ENCODE measurements at places on chromosomes 16 and 17.

DNA sequence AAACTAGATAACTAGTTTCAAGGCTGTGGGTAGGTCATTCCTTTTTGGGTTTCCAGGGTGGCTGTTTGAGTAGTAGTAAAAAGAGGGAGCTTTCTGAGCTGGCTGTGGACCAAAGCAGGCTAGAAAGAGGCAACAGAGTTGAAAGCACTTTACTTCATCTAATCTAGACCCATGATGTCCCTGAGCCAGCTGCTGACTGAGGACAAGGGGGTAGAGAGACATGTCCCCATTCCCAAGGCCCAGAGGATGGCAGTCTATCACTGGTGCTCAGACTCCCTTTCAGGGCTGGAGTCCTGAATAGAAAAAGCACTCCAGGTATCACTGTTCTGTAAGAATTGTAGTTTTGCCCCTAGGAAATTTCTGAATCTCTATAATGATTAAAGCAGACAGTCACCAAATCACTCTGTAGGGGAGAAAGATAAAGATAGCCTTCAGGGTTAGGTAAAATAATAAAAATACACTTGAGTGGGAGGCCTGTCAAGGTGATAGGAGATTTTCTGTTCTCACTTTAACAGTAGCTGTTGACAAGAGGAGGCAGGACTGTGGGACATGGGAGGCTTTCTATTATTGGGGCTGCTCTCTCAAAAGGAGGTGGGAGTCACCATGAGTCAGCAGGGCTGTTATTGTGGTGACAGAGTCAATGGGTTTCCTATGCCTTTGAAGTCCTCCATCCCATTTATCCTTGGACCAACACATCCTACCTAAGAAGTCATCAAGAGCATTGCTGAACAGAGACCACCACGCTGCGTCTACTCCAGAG is 190.2 kb upstream of the MPHOSPH6 start:
- DNase-seq, result no peak

- DNase-seq, result no peak
These were observed 7.4 kb downstream of the LASP1 start for GRCh38 chr17:38877130-38877851.

DNA sequence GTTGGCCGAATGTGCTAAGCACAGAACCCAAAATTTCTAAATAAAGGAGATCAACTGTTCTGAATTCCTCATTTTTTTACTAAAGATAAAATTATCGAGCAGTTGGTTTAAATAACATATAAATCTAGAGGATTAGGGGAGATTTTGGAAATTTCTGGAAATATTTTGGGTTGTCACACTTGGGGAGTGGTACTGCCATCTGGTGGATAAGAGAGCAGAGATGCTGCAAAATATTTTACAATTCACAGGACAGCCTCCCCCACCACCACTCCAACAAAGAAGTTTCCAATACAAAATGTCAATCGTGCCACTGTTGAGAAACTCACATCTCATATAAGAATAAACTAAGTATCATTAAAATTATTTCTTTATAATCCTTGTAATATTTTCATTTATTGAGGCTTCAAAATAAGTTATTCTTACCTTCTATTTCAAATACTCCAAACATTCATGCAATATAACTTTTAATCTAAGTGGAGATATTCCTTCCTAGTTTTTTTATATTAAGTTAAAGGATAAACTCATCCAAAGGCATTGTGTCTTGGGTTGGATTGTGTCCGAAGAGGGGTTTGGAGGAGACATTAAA is 17.0 kb upstream of the ABCA8 start:
- DNase-seq, result no peak

DNA sequence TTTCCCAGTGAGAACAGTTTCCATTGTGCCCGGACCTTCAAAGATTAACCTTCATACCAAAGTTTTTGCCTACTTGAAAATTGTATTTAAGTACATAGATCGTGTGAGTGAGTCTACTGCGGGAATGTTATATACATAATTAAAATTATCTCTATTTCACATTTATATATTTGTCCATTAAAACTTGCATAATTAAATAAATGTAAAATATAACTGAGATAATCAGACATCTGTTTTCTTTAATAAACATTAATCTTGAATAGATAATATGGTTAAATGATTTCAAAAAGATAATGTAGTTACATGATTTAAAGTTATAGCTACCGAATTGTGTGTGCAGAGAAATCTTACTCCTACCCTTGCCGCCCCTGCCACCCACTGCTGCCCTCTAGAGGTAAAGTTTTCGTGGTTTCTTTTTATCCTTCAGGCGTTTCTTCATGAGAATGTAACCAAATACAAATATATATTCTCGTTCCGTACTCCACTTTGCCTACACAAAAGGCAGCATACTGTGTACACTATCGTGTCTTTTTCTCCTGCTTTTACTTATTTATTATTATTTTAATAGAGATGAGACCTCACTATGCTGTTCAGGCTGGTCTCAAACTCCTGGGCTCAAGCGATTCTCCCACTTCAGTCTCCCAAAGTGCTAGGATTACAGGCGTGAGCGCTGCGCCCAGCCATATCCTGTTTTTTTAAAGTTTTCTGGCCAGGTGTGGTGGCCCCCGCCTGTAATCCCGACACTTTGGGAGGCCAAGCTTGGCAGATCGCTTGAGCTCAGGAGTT is 35.6 kb downstream of the RPA1 start:
- no peak for DNase-seq

- DNase-seq, result no peak
These were observed 38.7 kb upstream of the STH start for GRCh38 chr17:45960311-45960710.

DNA sequence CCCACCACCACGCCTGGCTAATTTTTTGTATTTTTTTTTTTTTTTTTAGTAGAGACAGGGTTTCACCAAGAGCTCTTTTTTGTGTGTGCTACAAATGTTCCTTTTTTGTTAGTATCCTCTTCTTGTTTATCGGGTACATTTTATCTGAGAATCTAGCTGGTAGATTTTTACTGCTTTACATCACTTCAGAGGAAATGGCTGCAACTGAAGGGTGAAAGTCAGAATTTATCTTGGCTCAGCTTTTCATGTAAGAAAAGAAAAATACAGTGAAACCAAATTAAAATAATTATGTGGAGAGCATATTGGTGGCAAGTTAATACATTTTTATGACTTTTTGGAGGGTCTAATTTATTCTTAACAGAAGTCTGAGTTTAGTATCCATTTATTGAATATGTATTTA is 26.0 kb downstream of the CBFB start:
- DNase-seq, result no peak

DNA sequence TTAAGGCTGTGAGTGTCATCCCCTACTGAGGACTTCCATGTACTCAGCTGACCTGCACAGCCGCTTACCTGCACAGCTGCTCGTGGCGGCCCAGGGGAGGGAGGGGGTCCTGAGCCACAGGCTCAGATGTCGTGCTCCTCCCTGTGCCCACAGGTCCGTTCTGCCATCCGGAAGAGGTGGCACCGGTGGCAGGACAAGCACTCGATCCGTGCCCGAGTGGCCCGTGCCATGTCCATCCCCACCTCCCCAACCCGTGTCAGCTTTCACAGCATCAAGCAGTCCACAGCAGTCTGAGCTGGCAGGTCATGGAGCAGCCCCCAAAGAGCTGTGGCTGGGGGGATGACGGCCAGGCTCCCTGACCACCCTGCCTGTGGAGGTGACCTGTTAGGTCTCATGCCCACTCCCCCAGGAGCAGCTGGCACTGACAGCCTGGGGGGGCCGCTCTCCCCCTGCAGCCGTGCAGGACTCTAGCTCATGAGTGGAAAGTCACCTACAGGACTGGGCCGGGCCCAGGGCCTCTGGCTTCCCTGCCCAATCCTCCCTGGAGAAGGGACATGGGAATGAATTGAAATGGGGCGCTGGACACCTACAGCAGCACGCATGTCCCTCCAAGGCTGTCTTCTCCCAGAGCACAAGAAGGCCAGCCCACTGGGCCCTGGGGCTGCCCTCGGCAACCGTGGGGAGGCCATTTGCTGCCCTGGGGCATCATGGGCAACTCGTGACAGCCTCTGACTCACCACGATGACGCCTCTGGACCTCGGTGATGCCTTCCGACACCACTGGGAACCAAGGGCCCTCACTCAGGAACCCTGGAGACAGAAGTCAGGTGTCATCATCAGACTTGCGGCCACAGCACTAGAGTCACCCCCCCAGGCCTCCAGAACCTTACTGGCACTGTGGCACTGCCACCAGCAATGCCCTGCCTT is 9.9 kb upstream of the SPPL2C start:
- DNase-seq, result no peak

DNA sequence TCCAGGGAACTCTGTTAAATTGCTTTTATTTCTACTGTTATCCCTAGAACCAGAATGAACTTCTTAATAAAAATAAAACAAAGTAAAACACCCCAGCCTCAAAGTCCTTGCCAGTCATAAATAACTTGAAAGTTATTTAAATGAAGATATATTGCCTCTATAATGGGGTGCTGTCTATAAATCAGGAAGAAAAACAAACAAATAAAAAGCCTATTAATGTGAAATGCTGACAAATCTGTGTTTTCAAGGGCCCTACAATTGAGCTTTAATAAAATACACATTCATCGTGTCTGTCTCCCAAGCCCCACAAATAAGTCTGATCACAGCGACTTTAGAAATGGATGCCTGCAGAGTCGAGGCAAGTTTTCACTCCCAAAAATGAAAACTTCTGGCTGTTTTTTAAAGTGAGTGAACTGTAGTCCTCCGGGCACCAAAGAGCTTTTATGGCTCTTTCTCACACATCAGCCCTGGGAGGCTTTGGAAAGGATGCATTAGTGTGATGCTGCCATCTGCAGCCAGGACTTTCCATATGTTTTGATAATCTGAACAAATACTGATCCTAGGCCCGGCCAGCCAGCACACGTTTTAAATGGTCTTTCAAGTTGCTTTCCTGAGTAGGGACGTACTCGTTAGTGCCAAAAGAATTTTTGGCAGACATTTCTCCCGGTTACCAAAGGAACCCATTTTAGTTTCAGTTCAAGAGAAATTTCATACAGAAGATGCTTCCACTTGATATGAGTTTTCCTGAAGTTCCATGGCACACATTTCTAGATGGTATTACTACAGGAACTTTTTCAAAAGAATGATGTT is 16.3 kb downstream of the NACA2 start:
- no peak for DNase-seq

- no peak for DNase-seq
These were observed 26.0 kb downstream of the FCSK start for GRCh38 chr16:70480127-70481105.

DNA sequence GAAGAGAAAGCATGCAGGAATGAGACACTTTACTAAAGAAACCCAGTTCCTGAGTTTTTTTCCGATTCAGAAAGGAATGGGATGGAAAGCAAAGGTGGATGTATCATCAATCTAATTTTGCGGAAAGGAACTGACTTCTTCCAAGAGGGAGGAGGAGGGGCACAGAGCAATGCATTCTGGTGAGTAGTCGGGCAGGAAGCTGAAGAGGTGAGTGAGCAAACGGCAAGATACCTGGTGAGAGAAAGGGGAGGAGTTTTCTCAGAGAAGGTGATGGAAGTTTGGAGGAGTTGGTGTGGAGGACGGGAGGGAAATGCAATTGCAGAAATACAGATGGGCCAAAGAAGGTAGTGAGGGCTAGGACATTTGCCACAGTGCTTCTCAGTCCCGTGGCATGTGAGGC is 713.2 kb downstream of the KCNJ2 start:
- DNase-seq, result no peak

DNA sequence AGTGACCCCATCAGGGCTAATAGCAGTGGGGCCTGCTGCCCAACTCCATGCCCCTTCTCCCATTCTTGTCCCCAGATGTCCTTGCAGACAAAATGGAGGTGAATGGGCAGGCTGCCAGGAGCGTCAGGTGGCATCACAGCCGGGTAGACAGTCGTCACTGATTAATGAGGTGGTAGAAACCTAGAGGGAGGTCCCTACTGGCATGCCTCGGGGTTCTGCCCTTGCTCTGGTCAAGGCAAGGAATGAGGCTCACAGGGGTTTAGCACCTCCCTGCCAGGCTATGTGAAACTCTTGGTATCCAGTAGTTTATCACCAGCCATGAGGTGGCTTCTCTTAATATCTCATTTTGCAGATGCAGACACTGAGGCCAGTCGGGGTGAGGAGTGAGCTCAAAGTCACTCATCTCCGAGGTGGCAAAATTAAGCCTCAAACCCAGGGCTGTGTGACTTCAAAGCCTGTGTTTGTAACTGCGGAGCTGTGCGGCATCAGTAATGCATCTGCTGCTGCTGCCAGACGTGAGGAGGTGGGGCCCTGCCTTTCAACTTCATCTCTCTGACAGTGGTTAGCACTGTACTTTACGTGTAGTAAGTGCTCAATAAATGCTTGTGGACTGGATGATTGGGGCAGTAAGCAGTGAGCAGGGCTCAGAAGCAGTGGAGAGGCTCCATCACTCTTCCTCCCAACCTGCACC is 21.3 kb downstream of the RAI1 start:
- DNase-seq, result no peak

GRCh38 chr17:60630352-60630751 is 30.4 kb downstream of the PPM1D start:
- DNase-seq, result no peak

DNA sequence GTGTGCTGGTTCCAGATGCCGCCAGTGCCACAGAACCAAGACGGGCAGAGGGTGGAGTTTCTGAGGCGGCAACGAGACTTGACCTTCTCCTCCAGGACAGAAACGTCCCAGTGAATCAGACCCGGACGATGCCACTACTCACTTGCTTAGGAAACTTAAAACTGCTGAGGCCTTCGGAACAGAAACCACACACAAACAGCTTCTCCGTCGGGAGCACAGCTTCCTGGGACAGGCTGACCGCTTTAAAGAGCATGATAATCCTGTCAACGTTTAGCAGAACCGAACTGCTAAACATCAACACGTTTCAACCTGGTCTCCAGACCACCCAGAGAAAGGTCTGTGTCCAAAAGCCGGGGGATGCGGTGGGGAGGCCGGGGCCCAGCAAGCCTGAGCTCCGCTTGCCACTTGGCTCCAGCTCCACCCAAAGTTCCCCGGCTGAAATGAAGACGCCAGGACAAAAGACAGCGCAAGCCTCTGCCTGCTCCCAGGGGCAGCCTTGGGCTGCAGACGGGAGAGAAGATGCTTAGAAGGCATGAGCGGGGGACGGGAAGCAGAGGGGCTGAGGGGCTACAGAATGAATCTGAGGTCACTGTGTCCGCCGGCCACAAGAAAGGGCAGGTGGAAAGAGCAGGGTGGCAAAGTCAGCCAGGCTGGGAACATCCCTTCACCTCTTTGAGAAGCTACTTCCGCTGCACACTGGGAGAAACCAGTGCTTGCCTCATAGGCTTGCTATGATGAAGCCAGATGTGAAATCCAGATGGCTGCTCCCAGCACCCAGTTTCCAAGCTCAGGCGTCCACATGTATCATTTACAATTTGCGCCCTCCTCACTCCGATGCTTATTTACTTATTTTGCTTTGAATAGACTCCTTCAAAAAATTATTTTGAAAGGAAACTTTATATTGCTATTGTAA is 69.0 kb downstream of the MRM3 start:
- peak; percentile 74 for DNase-seq

DNA sequence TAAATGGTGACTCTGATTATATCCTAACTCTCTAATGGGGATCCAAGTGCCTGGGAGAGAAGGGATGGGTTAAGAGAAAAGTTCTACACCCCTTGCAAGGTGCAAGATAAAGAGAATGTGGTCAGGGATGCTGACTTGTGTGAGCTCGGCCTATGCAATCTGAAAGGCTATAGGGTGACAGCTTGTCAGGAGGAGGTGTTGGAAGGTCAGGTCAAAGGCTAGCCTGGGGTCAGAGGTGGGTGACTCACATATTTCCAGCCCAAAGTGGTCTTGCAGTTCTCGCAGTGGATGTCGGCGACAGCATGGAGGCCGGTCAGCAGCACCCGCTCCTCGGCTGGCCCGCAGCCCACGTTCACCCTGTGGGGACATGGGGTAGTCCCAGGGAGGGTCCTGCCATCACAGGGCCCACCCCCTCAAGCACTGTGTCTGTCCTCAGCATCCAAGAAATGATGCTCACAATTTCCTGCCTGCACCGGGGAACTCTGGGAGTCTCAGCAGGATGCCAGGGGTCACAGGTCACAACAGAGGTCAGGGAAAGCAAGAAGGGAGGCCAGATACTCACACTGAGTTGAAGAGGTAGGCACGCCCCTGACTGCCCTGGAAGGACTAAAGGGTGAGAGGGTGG is 1.4 kb downstream of the YPEL3 start:
- DNase-seq, result peak; percentile 70

Data from ecto neural progenitor cell (in vitro differentiated cells).